ENCODE measurements at places on chromosomes 12 and 14.

DNA sequence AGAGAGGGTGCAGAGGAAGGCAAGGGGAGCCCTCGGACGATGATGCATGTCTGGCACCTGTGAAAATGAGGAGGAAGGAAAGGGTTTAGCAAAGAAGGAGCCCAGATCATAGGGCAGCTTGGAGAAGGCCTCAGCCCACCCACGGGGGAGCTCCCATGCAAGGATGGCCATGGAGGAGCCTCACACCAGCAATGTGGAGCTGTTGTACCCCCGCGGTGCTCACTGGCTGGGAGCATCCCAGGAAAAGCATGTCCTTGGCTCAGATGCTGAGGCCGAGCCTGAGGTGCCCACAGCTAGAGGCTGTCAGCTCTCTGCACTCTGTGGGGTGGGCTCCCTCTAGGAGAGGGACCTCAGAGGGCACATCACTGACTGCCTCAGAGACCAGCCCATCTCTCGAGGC, 622.6 kb downstream of the AACS start:
- no peak for DNase-seq

- DNase-seq, result no peak
Measured at GRCh38 chr12:107402041-107403022, 283.3 kb upstream of the PWP1 start.

DNA sequence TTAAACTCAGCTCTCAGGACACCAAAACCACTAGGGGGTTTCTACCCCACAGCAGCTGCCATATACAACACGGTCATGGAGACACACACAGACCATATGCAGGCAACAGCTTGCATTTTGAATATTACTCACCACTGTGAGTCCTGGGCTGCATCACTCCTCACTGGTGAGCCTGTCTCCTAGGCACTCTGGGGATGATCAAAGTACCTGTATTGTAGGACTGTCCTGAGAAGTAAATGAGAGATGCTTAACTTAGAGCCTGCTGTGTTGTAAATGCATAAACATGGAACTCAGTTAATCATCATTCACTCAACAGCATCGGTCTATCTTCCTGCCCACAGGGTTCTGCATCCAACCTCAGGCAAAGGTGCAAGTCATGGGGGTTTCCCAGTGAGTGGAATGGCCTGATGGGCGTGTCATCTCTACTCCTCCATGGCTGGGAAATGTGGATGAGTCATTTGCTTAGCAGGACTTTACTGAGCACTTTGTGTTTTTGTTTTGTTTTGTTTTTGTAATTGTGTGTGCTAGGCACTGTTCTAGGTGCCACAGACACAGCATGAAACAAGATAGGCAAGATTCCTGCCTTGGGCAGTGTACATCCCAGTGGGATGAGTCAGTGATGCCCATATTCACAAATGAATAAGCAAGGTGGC, 1141.2 kb upstream of the TMEM132C start:
- no peak for DNase-seq

- no peak for DNase-seq
Measured at GRCh38 chr12:41772478-41772877, 372.2 kb downstream of the GXYLT1 start.

GRCh38 chr12:51961834-51962233, 10.3 kb downstream of the ACVR1B start:
- no peak for DNase-seq

- no peak for DNase-seq
Measured at GRCh38 chr14:91246051-91246852, 1.7 kb upstream of the GPR68 start.

GRCh38 chr12:6563448-6564050, 4.5 kb downstream of the NOP2 start:
- DNase-seq, result peak; percentile 77

- no peak for DNase-seq
Measured at GRCh38 chr12:63843254-63843720, 1.2 kb upstream of the SRGAP1 start.

- DNase-seq, result no peak
Measured at GRCh38 chr14:33777681-33778080, 173.2 kb downstream of the EGLN3 start.

DNA sequence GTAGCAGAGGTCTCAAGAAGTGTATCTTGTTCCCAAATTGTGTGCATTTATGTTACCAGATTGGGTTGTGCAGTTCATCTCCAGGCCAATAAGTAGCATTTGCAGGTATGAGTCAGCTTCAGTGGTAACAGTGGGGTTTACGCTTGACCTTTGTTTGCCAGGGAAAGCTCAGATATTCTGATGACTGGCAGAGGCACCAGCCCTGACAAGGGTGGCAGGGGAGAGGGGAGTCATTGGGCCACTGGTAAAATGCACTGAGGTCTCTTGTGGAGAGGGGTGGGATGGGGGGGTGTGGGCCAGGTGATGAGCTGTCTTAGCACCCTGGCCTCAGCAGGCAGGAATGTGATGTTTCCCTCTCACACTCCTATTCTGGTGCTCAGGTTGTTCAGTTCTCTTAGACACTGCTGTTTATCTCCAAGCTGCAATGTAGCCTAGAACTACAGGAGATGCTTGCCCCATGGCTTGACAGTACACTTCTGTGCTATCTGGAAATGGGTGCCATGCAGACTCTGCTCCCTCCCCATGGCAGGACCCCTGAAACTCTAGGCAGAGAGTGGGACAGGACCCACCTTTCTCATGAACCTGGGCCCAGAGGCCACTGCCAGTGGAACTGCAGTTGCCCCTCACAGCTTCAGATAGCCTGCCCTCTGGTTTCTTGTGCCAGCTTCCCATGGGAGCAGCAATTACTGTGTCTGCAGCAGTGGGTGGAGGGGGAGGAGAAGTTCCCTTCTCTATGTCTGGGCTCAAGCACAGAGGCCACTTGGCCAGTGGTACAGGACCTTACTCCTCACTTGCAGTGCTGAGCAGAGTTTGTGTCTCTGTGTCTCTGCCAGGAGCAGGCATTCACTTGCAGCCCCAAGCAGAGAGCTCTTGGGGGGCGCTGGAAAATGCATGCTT, 31.9 kb downstream of the USP15 start:
- DNase-seq, result no peak

- no peak for DNase-seq
Measured at GRCh38 chr12:48615681-48616080, 45.8 kb upstream of the LALBA start.

DNA sequence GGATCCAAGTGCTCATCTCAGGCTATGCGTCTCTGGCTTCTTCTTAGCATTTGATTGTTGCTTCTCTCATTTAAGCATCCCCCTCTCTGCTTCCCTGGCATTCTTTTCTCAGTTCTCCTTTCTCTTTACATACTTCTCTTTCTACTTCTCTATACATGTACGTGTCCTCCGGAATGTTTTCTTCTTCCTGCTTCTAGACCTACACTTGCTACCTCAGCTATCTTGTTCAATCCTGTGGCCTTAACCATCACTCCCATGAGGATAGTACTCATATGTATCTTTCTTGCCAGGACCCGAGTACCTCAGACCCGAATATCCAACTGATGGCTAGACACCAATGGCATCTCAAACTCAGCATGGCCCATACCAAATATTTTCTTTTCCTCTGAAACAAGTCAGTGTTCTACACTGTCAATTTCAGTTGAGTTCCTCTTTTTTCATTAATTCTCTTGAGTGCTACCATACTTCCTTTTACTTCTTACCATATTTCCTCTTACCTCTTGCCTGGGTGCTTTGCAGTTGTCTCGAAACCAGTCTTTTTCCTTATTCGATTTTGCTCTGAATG, 115.1 kb upstream of the SLC38A2 start:
- DNase-seq, result no peak

DNA sequence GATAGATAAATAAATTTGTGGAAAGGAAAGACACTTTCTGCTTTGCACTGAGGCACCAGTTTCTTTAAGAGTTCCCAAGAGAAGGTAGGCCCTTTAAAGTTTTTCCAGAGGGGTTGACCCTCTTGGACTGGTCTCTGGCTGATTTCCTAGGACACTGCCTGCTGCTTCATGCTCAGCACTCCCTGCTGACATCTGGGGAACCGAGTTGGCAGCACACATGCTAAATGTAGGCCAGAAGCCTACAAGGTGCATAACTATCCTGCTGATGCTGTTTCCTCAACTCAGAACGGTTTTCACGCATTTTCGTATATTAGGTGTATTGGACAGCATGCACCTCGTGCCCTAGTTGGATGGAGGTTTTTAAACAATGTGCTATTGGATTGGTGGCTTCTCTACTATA, 887.2 kb upstream of the SEL1L start:
- no peak for DNase-seq

- DNase-seq, result no peak
Measured at GRCh38 chr14:70642303-70643235, 853 bp downstream of the TTC9 start.

GRCh38 chr12:95393191-95393790, 80.7 kb upstream of the METAP2 start:
- DNase-seq, result no peak

DNA sequence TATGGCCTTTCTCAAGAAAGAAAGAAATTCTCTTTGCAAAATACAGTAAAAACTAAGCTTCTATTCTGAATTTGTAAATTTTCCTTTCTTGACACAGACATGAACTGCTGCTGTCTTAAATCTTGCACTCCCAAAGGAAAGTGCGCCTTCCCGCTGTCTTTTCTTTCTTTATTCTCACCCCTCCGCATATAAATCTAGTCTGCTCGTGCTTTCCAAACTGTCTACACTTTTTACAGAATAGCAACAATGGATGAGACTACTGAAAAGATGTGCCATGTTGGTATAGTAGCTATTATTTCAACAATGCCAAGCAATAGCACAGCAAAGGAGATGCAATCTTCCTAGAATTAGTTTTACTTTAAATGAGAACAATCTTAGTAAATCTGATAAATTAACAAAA, 328.8 kb upstream of the PDE3A start:
- DNase-seq, result no peak

GRCh38 chr12:93415723-93416464, 25.9 kb downstream of the UBE2N start:
- DNase-seq, result no peak

- no peak for DNase-seq
Measured at GRCh38 chr12:25590011-25590721, 37.1 kb upstream of the LMNTD1 start.

DNA sequence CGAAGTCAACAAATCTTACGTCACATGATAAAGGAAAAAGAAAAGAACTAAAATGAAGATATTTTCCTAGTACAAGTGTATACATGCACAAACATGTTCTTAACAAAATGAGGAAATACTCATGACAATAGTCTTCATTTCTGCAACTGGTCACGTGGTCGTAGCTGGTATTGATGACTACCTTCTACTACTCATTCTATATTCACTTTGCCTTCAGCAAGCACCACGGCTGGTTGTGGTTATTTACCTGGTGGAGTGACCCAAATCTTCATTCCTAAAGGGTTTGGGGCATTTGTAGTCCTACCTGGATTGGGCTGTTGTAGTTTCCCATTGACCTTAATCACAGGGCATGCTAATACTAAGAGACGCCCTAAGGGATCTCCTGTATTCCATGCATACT, 51.2 kb downstream of the FIGNL2 start:
- DNase-seq, result no peak

DNA sequence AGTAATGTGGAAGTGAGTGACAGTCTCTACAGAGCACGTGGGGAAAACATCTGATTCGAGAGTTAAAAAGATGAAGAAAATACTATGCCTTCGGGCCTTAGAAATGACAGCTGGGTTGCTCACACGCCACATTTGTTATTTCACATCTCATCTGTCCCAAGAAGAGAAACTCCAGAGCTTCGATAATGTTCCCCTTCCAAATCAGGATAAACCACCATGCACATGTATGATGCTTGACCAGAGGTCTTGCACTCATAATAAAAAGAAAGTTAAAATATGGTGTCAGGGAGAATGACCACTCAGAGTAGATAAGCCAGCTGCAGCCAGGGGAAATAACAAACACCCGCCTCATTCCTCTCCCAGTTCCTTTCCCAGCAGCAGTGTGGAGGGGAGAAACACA, 34.6 kb downstream of the NIN start:
- DNase-seq, result no peak

DNA sequence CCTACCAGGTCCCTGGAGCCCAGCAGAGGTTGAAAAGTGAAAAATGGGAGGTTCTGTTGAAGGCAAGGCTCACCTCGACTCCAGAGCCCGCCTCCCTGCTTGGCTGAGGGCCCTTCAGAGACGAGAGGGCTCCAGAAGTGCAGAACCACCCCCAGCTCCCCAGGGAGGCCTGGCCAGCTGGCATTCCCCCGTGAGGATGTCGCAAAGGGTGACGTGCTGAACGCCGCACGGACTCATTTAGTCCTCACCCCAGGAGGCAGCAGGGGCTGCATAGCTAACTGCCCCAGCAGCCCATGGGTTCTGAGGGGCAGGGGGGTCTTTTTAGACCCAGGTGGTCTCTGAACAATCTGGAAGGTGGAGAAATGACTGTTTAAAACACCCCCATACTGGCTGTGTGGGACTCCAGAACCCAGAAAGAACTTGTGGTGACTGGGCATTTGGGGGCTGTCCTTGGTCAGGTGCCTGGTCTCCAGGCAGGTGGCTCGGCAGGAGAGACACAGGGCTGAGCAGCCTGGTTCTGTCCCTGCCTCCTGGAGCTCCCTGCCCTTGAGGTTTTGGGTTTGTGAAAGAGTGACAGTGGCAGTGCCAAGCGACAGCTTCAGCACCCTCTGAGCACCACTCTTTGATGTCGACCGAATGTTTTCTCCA, 32.0 kb downstream of the ANAPC7 start:
- no peak for DNase-seq

- no peak for DNase-seq
Measured at GRCh38 chr14:50528000-50528399, 4.4 kb downstream of the MAP4K5 start.

DNA sequence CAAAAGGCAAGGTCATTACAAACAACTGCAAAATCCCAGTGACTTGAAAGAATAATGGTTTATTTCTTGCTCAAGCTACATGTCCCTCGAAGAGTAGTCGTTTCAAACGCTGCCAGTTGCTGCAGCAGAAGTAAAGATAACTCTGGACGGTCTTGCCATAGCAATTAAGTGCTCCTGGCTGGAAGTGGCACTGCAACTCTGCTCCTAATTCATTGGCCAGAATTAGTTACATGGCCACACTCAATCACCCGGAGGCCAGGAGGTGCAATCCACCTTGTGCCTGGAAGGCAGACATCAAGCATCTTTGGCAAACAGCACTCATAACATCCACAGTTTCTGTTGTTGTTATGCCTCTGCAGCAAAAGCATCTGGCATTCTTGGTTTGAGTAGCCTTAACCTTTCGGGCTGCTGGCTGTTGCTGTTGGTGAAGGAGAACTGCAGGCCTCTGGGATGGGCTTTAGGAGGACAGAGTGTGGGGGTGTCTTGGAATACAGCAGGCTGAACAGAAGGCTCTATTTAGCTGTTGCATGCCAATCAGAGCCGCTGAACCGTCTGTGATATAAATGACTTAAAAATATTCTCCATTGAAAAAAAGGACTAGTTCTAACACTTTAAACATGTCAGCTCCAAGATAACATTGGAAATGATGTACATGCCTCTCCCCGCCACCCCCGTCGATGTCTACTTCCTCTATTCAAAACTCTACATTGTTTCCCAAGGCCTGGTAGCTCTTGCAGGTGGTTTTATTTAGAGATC, 123.5 kb upstream of the DYRK2 start:
- DNase-seq, result no peak

- DNase-seq, result no peak
Measured at GRCh38 chr12:118706437-118706836, 274.9 kb upstream of the SRRM4 start.

- DNase-seq, result no peak
Measured at GRCh38 chr14:85529803-85530574, at the start of gene FLRT2. TSS of gene FLRT2 (plus strand) at chr14:85530144. CDS start at chr14:85621515, 91,371 bp downstream.

GRCh38 chr14:103317251-103317650, 16.8 kb upstream of the EIF5 start:
- DNase-seq, result no peak

Measured in hematopoietic multipotent progenitor cell treated with erythropoietin and hydrocortisone succinate and interleukin-3 and kit ligand, for 17 days (in vitro differentiated cells).